Effector memory CD4-positive, alpha-beta T cell (primary cell): ENCODE measurements at places on chromosomes 16 and 17.

DNA sequence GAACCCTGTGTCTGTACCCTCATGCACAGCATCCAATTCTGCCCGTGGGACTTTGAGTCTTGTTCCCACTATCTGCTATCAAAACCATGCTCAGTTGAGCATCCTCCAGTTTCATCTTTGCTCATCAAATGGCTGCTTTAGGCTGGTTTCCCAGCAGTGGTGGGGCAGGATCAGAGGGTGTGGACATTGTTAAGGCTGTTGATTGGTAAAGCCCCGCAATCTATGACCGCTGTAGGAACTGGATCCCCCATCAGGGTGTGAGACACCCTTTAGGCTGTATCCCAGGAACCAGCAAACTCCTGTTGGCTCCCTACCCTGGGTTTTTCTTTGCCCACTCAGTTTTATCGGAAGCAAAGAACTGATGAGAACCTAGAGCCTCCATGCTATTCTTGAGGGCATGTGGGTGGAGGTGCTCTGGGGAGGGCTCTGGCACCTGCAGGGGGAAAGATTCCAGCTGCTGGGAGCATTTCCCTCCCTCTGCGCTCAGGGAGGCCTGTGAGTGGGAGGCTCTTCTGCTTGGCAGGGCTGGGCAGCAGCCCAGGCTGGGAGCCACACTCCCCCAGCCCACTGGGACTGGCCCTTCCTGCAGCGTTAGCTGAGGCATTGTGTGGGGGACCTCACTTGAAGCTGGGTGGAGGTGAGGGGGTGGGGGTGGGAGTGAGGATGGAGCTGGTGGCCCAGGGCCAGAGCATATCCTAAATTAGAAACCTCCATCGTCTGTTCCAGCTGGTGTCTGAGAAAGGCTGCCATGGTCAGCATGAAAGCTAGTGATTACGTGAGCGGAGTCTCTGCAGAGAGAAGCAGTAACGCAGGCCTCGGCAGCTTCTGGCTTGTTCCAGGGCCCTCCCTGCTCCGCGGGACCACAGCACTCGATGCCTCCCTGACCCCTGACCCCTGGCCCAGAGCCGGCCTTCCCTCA is 160.6 kb downstream of the IRF8 start:
- no peak for DNase-seq

DNA sequence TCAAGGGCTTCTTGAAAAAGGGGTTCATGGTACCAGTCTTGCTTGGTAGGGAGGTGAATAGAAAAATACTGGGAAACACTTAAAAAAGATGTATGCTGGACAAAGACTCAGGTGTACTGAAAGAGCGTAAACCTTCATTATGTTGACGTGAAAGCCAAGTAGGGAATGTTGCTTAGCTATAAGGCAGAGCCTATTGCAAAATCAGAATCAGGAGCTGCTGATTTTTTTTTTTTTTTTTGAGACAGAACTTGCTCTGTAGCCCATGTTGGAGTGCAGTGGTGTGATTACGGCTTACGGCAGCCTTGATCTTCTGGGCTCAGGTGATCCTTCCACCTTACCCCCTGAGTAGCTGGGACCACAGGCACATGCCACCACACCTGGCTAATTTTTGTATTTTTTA is 3.9 kb downstream of the TMEM94 start:
- no peak for DNase-seq

DNA sequence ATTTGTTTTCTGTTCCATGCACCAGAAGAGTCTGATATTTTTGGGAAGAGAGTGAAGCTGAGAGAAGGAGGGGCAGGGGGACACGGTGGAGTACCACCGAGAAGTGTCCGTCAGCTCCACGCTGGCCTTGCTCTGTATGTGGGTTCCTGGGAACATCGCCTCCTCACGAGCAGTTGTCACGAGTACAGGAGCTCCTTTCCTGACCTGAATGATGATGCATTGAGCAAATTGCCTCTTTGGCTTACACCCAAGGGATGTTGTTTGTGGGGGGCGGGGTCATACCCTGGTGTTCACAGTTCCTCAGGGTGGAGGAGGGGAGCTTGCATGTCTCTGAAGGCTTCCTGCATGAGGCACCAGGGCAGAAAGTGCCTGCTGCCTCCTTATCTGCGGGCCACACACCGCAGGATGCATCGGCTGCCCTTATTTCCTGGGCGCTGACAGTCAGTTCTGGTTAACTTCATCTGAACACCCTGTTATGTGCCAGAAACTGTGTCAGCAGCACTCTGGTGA is 36.2 kb downstream of the RGS9 start:
- peak; percentile 64 for DNase-seq

DNA sequence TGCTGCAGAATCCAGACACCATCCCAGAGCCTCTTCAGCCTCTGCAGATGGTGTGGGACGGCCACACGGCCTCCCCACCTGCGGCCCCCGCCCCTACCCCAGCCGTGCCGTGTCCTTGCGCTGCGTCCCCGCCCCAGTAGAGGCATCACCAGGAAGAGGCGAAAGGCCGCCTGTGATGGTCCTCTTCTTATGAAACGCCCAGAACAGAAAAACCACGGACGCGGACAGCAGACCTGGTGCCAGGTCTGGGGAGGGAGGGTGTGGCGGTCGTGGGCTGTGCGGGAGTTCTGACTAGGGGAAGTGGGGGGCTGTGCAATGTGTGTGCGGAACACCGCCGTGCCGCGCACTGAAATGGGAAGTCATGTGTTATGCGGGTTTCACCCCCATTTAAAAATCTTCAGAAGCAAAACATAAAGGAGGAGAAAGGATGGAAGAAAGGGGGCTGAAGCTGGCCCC is 25.5 kb downstream of the ACSF3 start:
- DNase-seq = no peak

DNA sequence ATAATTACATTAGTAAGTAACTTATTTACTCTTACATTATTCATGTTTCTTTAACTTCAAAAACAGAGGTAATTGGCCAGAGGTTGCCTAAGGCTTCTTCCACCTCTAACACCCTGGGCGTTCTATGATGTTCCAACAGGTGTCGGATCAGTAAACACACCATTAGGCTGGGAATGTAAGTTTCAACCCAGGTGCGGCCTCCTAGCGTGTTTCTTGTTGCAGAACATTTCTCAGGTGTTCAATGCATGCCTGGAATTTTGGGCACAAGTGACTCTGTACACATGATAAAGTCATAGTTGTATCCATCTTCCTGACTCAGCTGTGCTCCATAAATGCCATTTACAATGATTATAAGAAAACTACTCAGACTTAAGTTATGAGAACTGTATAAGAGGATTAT is 1.0 kb downstream of the KRTAP2-2 start:
- no peak for DNase-seq

- no peak for DNase-seq
Observed at GRCh38 chr17:4931963-4932362, at the start of gene GP1BA. Gene GP1BA (plus strand): TSS chr17:4932277. CDS start chr17:4932605, 328 bp downstream.

DNA sequence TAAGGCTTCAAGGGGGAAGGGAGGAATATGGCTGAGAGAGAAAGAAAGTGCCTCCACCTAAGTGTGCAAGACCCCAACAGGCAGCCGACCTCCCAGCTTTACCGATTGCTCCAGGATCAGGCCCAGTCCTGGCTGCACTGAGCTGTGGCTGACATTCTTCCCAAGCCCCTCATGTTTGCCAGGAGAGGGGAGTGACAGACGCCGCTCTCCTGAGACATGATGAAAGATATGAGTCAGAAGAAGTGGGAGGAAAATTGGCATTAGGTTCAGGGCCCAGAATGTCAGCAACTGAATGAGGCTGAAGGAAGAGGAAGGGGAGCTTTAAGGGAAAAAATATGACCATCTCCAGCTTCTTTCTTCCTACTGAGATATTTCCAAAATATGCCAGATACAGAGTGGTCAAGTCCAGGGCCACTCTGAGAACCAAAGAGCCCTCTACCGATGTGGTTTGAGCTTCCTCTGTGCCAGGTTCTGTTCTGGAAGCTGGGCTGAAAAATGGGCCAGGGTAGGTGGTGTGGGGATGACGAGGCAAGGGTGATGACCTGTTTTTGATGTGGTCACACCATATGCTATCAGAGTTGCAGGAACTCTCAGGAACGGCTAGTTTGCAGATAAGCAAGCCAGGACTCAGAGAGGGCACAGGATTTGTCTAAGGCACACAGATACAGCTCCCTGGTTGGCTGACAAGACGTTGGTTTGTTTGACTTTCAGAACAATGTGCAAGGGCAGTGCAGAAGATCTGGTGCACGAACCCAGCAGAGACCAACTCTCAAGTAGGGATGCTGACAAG is 176.7 kb downstream of the SOX9 start:
- no peak for DNase-seq

- no peak for DNase-seq
Observed at GRCh38 chr17:18860161-18860972, 2.4 kb downstream of the PRPSAP2 start.

DNA sequence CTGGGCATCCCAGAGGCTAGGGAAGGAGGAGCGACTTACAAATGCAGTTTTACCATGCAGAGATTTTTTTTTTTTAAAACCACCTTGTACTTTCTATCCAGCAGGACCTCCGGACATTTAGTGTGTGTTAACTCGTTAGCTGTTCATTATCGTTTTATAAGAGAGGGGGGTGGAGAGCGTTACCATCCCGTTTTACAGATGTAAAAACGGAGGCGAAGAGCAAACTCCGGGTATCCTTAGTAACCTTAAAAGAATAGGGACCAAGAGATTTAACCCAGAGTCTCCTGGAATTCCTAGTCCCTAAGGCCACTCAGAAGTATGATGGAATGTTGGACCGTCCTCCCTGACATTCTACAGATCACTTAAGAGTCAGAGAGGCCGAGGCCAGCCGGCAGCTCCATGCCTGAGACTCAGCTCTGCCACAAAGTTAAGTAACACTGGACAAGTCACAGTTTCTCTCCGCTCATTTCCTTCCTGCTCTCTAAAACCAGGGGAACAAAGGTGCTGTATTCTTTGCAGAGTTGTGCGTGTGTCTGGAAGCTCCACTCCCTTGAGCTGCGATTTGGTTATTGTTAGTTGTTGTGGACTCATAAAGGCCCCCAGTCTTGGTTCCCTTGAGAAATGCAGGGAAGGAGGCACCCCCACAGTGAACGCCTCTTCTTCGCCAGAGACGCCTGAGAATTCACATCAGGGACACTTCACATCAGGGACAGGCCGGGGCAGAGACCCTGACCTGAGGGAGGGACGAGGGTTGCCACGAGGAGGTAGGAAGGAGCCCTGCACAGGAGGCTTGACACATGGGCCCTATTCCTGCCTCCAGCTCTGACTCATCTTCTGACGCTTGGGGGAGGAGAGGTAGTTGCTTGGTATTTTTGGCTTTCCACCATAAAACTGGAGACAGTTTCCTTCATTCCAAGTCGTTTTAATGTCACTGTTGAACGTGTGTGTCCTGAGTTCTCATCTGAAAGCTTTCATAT is 1.2 kb downstream of the DUSP14 start:
- DNase-seq = no peak

- no peak for DNase-seq
Observed at GRCh38 chr17:80850817-80851216, 140.8 kb upstream of the CHMP6 start.

GRCh38 chr16:3454631-3455147 is 11.2 kb downstream of the NAA60 start:
- DNase-seq = no peak

DNA sequence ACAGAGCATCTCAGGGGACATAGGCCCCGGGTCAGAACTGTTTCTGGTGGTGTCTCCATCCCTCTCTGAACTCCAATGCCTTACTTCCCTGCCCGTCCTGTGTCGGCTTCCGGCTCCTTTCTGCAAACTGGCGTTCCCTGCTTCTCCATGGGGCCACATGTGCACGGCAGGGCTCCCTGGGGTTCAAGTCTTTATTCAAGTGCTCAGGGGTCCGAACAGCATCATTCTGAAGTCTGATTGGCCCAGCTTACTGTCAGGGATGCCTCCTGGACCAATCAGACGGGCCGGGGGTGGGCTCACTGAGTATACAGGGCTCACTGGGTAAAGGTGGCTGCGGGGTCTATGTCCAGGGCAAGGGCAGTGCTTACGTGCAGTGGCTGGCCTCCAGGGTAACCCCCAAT is 17.1 kb downstream of the C16orf82 start:
- no peak for DNase-seq

DNA sequence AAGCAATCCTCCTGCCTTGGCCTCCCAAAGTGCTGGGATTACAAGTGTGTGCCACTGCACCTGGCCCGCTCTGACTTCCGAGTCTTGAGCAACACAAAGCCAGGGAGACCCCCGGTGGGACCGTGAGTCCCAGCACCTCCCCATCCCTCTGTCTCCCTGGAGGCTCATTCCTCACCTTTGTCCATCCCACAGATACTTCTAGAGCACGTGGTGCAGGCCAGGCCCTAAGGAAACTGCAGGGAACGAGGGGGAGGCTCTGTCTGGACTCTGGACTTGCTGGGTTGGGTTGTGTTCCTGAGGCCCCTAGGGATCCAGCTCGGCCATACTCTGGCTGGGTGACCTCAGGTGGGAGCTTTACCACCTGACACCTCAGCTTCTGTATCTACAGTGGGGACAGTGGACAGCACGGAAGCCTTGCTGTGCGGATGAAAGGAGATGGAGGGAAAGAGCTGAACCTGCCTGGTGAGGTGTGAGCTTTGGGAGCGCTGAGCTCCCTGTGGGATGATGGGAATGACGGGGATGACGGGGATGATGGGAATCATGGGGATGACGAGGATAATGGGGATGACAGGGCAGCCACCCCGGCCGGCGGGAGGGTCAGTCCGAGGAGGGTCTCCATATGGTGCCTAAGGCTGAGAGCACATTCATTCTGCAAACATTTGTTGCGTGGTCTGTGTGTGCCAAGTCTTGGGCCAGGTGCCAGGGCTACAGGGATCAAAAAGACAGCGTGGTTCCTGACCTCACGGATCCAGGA is 26.6 kb downstream of the C16orf74 start:
- DNase-seq = no peak

GRCh38 chr16:23282568-23282967 is 19.5 kb upstream of the SCNN1B start:
- no peak for DNase-seq
